ENCODE measurements at places on chromosomes 5 and 9.

GRCh38 chr9:29289365-29289764 lies 1716.1 kb upstream of the C9orf72 start:
- no peak for DNase-seq

GRCh38 chr5:137497396-137498290 lies 1.5 kb downstream of the SPOCK1 start:
- no peak for DNase-seq

DNA sequence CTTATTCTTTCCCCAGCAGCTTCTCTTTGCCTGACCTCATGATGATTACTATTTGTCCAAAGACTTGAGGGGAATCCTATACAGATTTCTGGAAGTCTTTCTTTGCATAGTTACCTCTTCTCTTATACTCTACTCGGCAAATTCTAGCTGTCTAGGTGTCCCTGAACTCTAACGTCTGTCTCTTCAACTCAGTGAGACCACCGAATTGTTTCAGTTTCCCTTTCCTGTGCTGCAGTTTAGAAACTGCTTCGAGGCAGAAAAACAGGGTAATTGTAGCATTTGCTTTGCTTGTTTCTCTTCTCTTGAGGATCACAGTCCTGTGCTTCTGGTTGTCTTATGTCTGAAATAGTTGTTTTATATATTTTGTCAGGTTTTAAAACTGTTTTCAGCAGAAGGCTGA lies 14.8 kb downstream of the LVRN start:
- DNase-seq: no peak

GRCh38 chr5:177449140-177450061 lies 2.8 kb downstream of the PRR7 start:
- no peak for DNase-seq

GRCh38 chr5:68134669-68135313 lies 80.8 kb upstream of the PIK3R1 start:
- no peak for DNase-seq

Measured in HL-60 (cell line).